T1000 (cell line): ENCODE measurements at places on chromosomes 12 and 14.

- DNase-seq = no peak
Observed at GRCh38 chr12:46221255-46222128, 47.4 kb downstream of the SLC38A1 start.

- no peak for DNase-seq
Observed at GRCh38 chr12:81683881-81684280, 75.3 kb downstream of the PPFIA2 start.

GRCh38 chr14:75213172-75213571 lies 36.8 kb upstream of the TMED10 start:
- no peak for DNase-seq

DNA sequence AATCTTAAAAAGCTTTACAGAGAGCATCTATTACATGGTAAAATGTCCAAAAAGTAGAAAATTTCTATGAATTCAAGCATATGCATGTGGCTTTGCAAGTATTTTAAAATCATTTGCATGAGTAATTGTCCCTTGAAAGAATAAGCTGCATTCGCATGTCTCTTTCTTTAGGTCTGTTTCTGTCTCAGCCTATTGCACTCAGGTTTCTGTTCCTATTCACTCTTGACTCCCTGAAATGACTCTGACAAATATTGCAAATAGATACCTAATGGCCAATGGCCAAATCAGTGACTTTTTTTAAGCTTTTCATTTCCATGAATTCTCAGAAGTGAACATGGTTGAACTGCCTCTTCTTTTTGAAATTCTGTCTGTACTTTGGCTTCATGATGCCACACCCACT lies 6.4 kb upstream of the TTC8 start:
- no peak for DNase-seq

DNA sequence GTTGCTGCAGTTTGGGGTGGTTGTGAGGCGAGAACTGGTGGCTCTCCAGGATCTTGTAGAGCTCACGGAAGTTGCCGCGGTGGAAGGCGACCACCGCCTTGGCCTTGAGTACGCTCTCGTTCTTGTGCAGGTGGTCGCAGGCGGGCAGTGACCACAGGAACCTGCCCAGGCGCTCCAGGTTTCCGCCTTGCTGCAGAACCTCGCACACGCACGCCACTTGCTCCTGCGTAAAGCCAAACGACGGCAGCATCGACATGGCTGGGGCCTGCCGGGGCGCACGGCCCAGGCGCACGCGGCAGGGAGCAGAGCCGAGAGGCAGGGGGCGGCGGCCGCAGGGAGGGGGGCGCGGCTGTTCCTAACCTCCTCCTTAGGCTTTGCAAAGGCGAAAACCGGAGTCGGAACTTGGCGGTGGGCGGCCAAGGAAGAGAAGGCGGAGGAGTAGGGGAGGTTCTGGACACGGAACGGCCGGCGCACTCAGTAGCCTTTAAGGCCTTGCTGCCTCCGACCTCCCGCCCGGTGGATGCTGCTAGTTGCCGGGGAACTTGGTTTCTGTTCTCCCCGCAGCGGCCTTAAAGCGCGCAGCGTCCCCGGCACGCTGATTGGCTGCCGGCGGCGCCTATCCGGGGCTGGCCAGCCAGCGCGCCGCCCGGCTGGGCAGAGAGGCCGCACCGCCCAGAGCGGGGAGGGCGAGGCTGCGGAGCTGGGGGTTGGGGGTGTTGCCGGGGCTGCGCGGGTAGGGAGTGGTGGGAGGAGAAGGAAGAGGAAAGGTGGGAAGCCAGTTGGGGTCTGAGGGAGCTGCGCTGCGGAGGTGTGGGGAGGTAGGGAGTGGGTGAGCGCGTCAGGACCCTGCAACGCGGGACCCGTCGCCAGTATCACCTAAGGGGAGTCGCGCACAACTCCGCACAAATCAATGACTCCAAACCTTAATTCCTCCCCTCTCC lies at the start of gene SIX1:
Gene SIX1, minus strand, starts transcription at position 544 of the 941 bp plus-strand sequence. Its CDS starts 288 bp downstream, at position 256.
- DNase-seq = peak; percentile 70

- no peak for DNase-seq
Observed at GRCh38 chr12:2857021-2857431, at the start of gene TEX52. TSS of gene TEX52 (minus strand) at chr12:2857039. CDS start at chr12:2857026, 13 bp downstream.
